Stimulated activated CD8-positive, alpha-beta memory T cell treated with anti-CD3 and anti-CD28 coated beads, Interleukin-15, amount 100 ng/mL, for 1 hour (primary cell): ENCODE measurements at places on chromosomes 13 and 19.

GRCh38 chr13:46359714-46360113 is 27.3 kb downstream of the RUBCNL start:
- DNase-seq: no peak

- no peak for DNase-seq
Observed at GRCh38 chr13:53098455-53098854, 69.8 kb downstream of the OLFM4 start.

DNA sequence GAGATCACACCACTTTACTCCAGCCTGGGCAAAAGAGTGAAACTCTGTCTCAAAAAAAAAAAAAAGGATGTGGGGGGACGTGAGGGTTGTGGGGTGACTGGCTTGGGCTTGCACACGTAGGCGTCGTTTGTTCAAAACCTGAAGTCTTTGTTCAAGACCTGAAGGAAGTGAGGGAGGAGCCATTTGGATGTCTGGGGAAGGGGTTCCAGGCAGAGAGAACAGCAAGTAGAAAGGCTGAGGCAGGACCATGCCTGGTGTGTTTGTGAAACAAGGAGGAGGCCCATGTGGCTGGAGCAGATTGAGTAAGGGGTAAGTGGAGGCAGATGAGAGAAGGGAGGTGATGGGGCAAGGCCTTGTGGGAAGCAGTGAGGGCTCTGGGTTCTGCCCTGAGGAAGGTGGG is 27.8 kb downstream of the PIN1 start:
- no peak for DNase-seq

GRCh38 chr13:36131931-36132297 is 732 bp upstream of the DCLK1 start:
- DNase-seq: no peak

- no peak for DNase-seq
Observed at GRCh38 chr19:4660181-4660791, 9.9 kb downstream of the MYDGF start.

DNA sequence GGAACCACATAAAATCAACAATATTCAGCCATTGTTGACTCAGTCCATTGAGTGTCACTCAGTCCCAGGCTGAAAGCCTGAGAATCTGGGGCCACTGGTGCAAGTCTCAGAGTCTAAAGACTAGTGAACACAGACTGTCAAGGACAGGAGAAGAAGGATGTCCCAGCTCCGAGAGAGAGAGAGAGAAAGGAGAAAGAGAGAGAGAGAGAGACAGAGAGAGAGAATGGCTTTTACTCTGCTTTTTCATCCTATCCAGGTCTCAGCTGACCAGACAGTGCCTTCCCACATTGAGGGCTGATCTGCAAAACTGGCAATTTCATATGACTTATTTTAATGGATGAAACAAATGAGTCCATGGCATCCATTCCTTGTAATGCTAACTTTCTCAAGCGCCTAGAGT is 984.1 kb downstream of the UQCRFS1 start:
- DNase-seq: no peak

GRCh38 chr13:93727211-93728141 is 500.9 kb downstream of the GPC6 start:
- no peak for DNase-seq

DNA sequence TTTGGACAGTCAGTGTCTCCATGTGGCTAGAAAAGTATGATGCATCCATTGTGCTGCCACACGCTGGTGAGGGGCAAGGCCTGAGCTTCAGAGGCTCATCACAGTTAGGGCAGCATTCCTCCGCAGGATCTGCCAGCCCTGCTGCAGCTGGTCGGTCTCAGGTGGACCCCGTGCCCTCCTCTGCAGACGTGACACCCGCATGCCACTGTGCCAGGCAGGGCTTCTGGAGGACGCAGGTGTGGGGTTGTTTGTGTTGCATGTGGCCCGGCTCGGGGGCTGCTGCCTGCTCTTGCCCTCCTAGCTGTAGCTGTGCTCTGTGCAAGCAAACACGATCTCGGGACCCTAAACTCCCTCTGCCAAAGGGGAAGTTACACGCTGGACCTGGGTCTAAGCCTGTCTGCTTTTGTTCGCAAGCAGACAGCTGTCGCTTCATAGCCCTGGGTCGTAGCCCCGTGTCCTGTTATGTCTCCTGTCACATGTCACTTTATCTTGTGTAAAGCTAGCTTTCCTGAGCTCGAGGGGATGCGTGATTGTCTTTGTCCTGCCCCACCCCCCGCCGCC is 45.3 kb downstream of the SLC7A9 start:
- no peak for DNase-seq

GRCh38 chr13:30700364-30700763 is 35.0 kb upstream of the ALOX5AP start:
- no peak for DNase-seq

DNA sequence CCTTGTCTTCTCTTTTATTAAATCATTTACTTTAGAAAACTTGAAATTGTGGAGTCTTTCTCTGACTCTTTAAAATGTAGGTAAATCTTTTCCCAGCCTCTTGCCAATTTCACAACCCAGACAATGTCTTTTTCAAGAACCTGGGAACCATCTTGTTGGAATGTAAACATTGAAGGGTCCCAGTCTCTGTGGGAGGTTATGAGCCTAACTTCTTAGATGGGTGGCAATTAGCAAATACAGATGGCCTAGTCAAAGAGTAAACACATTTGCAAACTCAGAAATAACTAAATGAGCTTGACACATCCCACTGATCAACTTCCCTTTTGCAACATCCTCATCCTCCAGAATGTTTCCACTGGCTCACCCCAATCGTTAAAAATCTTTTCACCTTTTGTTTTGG is 721.0 kb downstream of the PCDH9 start:
- DNase-seq: no peak

DNA sequence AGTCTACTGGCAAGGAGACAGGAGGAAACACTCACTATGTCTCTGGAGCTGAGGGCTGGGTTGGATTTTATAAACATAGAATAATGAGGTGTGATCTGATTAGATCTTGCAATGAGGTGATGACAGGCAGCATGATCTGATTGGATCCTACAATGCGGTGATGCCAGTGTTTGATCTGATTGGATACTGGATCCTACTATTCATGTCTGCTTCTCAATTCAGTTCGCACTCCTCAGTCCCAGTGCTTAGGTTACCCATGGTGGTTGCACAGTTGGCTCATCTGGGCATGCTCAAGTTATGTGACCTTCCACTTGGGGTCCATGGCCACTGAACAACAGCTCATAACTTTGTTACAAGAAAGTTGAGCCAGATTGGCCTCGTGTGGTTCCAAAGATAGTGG is 469.5 kb downstream of the TSHZ3 start:
- DNase-seq: no peak

- no peak for DNase-seq
Observed at GRCh38 chr19:7672522-7672921, 3.7 kb downstream of the RETN start.

DNA sequence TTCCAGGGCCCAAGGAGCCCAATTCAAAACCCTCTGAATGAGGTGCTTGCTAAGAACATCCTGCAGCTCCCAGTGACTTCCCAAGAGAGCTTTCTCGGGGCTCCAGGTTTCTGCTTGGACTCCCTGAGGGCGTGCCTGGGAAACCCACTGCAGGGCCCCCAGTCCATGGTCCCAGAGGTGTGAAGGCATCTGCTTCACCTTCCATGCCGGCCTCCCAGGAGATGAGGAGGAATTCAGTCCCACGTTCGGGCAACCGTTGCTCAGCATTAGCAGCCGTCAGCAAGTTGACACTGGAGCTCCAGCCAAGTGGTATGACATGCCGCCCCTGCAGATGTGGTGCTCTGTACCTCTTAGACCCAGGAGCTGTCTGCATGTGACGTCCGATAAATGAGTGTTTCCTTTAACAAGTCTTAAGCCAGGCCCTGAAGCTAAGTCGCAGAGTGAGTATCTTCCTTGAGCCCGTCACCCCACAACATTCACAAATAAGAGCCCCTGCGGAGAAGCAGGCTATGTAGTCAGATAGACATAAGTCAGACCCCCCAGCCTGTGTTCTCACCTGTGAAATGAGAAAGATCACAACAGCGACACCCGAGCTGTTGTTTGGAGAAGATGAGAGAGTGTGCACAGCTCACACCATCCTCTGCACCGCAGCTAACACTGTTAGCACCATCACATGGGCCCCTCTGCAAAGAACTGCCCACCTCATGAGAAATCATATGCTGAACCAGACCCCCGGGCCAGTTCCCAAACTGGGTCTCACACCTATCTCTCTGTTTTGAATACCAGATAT is 150.3 kb downstream of the KATNAL1 start:
- DNase-seq: no peak

DNA sequence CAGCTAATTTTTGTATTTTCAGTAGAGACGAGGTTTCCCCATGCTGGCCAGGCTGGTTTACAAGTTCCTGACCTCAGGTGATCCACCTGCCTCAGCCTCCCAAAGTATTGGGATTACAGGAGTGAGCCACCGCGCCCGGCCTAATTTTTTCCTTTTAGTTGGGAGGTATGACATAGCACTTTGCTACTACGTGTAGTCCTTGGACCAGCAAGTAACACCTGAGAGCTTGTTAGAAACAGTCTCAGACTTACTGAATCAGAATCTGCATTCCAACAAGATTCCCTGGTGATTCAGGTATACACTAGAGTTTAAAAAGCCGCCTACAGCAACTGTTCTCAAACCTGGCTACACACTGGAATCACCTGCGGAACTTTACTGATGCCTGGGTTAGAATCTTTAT is 1.8 kb upstream of the FARP1 start:
- DNase-seq: no peak

GRCh38 chr19:21584537-21584936 is 79.1 kb downstream of the ZNF429 start:
- no peak for DNase-seq

GRCh38 chr19:40599902-40600569 is 1.1 kb upstream of the LTBP4 start:
- no peak for DNase-seq

DNA sequence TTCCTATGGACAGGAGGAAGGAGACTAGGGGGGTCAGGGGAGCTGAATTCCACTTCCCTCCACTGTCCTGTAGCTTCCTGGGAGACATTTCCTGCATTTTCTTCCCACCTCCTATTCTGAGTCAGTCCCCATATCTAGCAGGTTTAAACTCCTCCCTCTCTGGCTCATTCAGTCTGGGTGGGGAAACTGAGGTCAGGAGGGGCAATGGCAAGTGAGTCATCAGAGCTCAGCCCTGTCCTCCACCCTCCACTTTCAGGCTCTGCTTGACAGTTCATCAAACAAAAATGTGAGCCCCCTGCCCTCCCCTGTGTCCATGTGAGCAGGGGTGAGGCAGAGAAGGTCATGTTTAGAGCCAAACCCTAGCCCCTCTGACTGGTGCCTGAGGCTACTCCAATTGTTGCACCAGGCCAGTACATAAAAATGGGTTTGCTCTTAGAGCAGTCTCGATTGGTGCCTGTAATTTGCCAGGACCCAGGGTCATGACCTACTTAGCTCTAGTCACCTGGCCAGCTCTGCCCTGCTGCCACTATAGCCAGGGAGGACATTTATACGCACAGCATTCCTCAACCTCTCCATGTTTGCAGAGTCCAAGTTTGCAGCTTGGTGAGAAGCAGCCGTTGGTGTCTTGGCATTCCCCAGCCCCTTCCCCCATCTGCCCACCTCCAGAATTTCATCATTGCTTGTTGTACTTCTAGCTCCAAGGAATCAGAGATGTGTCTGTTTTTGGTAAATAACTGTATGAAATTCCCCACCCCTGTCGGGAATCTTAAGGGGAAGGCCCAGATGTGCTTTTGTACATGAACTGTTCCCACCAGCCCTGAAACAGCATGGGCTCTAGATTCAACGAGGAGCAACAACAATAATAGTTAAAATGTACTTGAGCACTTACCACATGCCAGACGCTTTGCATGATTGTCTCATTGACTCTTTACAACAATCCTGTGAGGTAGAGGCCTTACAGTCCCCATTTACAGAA is 20.7 kb downstream of the SAMD4B start:
- DNase-seq: no peak

- DNase-seq: no peak
Observed at GRCh38 chr13:79869326-79869725, 388.4 kb downstream of the NDFIP2 start.

DNA sequence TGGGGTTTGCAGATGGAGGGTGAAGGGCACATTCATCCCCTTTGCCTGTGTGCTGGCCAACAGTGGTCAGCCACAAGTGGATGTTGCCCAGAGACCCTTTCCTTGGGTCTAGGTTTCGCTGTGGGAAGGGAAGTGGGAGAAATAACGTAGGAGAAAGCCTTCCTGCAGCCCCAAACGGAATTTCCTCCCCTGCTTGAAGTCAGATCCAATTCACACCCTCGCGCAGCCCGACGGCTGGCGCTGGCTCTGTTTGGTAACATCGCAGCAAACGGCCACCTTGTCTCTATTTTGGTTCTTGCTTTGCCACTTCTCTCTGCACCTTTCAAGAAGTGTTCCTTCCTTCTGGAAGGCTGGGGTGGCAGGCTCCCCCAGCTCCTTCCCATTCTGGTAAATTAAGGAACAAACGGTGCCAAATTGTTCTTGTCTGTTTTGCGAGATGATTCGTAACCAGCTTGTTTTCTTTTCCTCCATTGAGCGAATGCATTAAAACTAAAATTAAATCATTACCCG is 45.4 kb downstream of the CHST8 start:
- DNase-seq: no peak

- DNase-seq: no peak
Observed at GRCh38 chr19:7618348-7618747, 11.0 kb downstream of the XAB2 start.

- DNase-seq: no peak
Observed at GRCh38 chr19:17210296-17210695, 4.9 kb upstream of the USE1 start.

DNA sequence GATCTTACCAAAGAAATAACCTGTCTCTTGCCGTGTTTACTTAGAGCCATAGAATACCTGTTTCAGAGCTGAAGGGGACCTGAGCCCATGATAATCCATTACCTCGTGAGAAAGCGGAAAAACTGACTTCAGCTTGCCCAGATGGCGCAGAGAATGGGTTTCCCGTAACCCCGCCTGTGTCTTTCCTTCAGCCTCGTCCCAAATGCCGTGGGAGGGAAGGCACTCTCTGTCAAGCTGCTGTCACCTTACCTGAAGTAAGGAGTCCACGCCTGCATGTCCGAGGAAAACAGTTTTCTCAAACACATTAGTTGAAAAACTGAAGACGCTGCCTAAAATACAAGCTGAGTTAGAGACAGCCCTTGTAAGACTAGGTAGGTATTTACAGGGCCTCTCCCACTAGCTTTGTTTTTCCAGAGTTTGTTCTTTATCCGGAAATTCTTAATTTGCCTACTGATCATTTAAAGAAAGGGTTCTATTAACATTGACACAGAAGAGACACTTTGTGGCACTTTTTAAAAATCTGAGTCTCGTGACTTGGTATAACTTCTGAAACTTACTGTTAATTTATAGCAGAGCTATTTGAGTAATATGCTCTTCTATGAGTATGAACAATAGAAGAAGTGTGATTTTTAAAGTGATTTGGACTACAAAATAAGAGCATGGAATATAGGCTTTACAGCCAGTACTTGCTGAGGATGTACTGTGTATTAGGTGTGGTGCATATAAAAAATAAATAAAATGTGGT is 1.3 kb upstream of the INTS6 start:
- DNase-seq: peak; percentile 22

GRCh38 chr13:36061054-36061453 is 70.1 kb downstream of the DCLK1 start:
- no peak for DNase-seq

DNA sequence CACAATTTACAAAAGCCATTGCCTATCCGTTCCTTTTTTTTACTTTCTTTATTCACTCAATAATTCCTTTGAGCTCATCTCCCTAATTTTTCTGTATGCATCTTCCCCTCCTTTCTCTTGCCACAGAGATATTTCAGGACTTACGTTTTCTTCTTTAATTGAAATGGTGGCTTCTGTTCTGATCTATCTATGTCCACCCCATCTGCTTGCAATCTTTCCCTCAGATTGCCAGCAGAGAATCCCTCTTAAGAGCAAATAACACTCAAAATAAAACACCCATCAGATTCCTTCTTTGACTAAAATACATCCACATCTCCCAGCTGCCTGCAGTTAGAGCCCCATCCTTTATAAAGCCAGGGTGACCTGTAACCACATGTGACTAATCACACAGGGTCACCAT is 478.6 kb downstream of the EFNB2 start:
- DNase-seq: no peak
